NCI-H1417 treated with DMSO at 0.1 percent for 48 hours (cell line): ENCODE measurements at places on chromosomes 4 and X.

- DNase-seq, result no peak
Observed at GRCh38 chr4:108828620-108829019, 65.8 kb upstream of the ETNPPL start.

DNA sequence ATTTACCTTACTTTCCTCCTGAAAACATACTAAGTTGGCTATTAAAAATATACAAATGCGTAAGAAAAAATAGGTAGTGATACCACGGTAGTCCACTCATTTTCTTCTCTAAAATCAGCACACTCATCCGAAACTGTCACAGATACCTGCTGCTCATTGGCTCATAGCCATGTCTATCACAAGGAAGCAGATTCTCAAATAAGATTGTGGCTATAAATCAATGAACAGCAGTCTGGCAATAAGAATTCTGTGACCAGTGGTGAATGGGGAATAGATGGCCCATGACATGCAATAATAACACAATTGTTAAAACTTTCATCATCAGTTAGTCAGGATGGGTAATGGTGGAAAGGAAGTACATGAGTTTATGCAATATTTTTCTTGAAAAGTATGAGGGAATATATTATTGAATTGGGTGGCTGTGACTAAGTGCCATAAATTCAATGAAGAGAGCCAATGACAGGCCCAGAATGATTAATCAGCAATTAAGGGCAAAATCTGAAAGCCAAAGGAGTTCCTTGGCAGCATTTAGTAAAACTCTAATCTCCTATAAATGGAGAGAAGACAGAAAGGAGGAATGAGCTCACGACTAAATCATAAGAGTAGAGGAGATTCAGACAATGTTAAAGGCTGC lies 202.3 kb upstream of the NEIL3 start:
- no peak for DNase-seq

GRCh38 chr4:151887816-151888180 lies 127.0 kb upstream of the GATB start:
- DNase-seq, result no peak

GRCh38 chrX:16124201-16124600 lies 836 bp downstream of the GRPR start:
- DNase-seq, result no peak

DNA sequence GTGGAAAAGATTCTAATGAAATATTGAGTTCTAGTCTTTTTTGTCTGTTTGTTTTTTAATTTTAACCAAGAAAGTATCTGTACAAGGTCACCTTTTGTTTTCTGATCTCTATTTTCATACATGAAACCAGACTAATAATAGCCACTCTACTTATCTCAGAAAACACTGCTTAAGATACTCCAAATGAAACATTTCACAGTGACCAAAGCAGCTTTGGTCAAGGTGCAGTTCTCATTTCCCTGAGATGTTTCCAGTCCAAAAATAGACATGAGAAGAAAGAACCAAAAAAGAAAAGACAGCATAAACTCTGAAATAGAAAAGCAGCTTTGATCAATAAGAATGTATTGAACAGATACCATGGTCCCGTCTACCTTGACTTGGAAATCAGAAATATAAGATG lies 782.8 kb downstream of the RAB28 start:
- no peak for DNase-seq

GRCh38 chrX:111365770-111366325 lies 46.1 kb downstream of the DCX start:
- no peak for DNase-seq

DNA sequence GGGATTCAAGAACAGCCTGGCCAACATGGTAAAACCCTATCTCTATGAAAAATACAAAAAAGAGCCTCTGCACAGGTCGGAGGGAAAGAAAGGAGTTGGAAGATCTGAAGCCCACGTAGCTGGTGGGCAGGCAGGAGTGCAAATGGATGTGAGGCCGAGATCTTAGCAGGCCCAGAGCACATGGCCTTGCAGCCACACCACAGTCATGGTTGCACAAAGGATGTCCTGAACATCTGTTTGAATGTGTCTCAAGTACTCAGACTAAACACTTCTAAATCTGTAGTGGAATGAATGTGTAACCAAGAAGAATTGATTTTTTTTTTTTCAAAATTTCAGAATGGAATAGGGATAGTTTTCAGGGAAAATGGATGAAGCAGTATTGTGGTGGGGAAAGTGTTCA lies 10.8 kb downstream of the CA5B start:
- DNase-seq, result no peak

- no peak for DNase-seq
Observed at GRCh38 chr4:8765084-8765483, 106.6 kb downstream of the HMX1 start.

- DNase-seq, result no peak
Observed at GRCh38 chr4:187908079-187908561, 87.5 kb upstream of the ZFP42 start.
